NCI-H1092 (cell line): ENCODE measurements at places on chromosomes 7 and 10.
A peak's percentile ranks its signal among the peaks of the same experiment; 100 is the strongest.

DNA sequence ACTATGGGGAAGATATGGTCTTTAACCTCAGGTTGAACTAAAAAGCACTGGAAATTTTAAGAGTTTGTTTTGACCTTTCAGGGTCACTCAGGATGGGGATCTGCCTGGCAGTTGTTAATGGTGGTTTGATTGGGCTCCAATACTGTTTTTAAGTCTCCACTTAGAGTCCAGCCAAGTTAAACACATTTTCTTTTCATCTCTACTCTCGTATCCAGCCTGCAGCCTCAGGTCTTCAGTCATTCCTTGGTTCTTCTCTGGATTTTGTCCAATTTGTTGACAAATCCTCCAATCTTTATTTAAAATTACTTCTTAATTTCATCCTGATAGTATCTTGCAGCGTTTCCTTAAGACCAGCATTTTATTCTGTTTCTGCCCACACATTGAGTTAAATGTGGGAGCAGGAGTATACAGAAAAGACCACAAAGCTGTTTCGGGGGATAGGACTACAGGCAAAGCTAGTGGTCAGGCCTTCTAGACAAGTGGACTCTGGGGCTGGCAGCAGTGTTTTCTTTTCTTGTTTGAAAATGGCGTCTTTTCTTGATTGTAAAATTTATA lies 133.2 kb upstream of the INHBA start:
- no peak for DNase-seq

GRCh38 chr10:43308515-43308914 lies 41.6 kb upstream of the RASGEF1A start:
- no peak for DNase-seq

GRCh38 chr7:68730194-68730593 lies 868.1 kb upstream of the AUTS2 start:
- DNase-seq, result peak; percentile 54

GRCh38 chr10:121340271-121340831 lies 257.9 kb downstream of the FGFR2 start:
- DNase-seq, result no peak

DNA sequence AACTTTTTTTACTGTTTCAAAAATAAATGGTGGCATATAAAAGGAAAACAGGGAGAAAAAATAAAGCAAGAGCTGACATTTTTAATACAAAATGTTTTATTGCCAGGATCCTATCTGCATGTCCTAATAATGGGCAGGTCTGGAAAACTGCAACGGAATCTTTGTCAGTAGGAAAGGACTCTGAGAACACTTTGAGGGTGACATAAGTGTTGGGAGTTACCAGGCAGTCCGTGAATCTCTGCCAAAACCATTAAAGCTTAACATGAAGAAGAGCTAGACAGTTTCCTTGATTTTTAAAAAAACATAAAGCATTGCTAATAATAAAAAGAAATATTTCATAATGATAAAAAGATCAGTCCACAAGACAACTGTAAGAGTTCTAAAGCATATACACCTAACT lies 80.7 kb downstream of the AGMO start:
- no peak for DNase-seq

GRCh38 chr7:7739204-7740036 lies 21.0 kb upstream of the RPA3 start:
- no peak for DNase-seq

- no peak for DNase-seq
Observed at GRCh38 chr10:118763202-118763988, 8.6 kb upstream of the CACUL1 start.

GRCh38 chr7:28808796-28809533 lies 149.2 kb downstream of the TRIL start:
- no peak for DNase-seq

DNA sequence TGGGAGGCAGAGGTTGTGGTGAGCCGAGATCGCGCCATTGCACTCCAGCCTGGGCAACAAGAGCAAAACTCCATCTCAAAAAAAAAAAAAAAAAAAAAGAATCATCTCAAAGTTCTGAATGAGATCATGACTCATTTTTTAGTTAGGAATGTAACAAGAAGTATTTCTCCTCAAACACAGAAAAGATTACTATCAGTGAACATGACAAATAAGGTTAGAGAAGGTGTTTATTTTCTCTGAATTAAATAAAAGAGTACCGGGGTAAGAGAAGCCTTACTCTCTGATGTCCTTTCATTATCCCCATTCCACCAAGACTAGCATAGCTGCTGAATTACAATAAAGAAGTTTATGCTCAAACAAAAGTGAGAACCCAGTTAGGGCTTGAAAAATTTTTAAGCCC lies 50.1 kb downstream of the IPMK start:
- no peak for DNase-seq

GRCh38 chr10:52864201-52865106 lies 91.9 kb upstream of the MBL2 start:
- DNase-seq, result no peak

- no peak for DNase-seq
Observed at GRCh38 chr10:72802332-72802731, 91.2 kb upstream of the OIT3 start.

DNA sequence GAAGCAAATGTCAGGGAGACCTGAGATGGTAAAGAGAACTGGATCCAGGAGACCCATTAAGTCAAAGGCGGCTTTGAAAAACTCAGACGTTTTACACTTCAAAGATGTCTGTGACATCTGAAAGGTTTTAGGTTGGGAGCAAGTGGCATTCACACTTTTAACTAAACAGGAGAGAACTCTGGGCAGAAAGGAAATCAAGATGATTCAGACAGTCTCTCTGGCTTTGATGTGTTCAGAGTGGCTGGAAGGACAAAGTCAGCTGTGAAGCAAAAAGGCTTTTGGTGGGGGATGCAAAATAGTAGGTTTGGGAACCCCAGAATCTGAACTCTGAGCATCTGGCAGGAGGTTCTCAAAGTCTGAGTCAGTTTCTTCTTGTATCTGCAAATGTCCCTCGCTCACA lies 66.6 kb downstream of the PRKCQ start:
- DNase-seq, result no peak

DNA sequence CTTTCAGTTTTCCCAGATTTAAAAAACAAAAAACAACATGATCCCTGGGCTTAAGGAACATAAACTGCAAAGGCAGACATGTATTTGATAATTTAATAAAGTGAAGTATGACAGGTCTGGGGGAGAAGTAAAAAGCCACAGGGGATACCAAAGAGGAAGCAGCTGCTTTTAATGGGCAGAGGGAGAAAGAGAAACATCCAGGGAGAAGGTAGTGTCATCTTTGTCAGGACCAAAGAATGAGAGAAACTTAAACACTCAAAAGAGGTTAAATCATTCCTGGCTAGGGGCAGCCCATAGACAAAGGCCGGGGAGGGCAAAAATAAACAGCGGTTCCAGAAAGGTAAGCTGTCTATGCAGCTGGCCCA lies 94.5 kb downstream of the GRB10 start:
- DNase-seq, result no peak

DNA sequence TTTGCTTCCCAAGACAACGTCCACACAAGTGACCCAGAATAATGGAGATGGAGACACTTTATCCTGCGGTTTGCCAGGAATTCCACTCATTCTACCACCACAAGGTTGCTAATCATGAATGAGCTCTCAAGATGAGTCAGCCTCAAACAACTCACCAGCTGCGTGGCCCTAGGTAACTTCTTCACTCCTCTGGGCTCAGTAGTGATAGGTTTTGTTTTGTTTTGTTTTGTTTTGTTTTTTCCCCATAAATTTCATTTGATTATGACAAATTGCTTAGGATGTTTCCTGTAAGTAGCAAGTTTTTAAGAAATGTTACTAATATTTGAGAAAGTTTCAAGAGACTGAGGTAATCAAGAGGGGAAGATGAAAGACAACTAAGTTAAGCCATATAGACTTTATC lies 286.8 kb downstream of the PARD3 start:
- DNase-seq, result no peak
